Left renal cortex interstitium (tissue), 4 donors: ENCODE measurements at places on chromosomes 16 and 17. TPM values are rescaled to one million over a fixed set of nuclear protein-coding genes. Genes with fewer than 3 reads are reported as not detected.

DNA sequence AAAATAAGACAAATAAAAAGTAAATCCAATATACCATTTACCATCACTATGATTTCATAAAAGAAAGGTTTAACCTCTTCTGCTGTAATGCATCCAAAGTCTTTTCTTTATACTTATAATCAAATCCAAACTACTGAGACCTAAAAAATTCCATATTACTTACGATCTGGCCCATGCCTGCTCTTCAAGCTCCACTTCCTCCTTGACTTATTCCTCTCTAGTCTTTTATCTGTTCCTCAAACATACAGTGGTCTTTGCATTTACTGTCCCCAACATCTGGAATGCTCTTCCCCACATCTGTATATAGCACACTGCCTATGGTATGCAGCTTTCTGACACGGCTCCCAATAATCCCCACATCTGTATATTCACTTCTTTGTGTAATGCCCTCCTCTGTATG, 33.8 kb downstream of the PCTP start:
- DNase-seq, result no peak

DNA sequence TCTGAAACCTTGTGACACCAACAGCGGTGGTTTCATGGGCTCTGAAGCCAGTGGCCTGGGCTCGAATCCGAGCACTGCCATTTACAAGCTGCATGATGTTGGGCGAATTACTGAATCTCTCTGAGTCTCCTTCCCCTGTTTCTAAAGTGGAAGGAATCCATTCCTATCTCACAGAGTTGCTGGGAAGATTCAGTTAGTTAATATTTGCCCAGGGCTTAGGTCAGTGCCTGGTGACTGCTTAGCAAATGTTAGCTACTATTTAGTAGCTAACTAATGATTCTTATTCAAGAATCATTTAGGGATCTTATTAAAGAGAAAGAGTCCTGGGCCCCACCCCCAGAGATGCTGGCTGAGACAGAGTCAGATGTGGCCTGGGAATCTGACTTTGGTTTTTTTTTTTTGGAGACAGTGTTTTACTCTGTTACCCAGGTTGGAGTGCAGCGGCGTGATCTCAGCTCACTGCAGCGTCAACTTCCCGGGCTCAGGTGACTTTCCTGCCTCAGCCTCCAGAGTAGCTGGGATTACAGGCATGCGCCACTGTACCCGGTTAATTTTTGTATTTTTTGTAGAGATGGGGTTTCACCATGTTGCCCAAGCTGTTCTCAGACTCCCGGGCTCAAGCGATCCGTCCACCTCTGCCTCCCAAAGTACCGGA, 33.6 kb upstream of the RAI1 start:
- no peak for DNase-seq

GRCh38 chr16:83819361-83819760, 11.6 kb downstream of the HSBP1 start:
- DNase-seq, result no peak

The VTN gene
- 9.2 TPM for polyA plus RNA-seq

- DNase-seq, result no peak
Observed at GRCh38 chr17:11535231-11535630, 63.0 kb upstream of the DNAH9 start.

DNA sequence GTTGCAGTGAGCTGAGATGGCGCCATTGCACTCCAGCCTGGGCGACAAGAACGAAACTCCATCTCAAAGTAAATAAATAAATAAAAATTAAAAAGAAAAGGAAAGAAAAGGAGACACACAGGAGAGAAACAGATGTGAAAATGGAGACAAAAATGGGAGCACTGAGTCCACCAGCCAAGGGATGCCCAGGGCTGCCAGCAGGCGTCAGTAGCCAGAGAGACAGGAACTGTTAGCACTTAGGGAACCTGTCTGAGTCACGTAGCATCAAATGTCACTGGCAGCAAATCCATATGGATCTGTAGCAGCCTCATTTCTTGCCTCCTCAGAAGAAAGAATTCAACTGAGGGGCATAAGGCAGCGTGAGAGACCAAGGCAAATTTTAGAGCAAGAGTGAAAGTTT, 79.7 kb downstream of the CYLD start:
- no peak for DNase-seq

GRCh38 chr16:27515874-27516353, 33.8 kb downstream of the GTF3C1 start:
- DNase-seq, result no peak

DNA sequence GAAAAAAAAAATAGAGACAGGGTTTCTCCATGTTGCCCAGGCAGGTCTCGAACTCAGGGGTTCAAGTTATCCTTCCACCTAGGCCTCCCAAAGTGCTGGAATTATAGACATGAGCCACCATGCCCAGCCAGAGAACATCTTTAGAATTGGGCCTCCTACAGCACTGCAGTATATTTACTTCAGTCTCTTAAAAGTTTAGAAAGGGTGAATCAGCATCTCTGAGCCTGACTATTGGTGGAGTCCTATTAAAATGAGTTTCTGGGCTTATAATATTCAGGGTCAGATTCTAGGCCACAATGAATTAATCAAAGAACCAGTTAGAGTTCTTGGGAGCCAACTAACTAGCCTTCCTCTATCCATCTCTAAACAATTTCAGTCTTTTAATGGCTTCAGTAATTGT, 22.8 kb downstream of the TADA2A start:
- no peak for DNase-seq

DNA sequence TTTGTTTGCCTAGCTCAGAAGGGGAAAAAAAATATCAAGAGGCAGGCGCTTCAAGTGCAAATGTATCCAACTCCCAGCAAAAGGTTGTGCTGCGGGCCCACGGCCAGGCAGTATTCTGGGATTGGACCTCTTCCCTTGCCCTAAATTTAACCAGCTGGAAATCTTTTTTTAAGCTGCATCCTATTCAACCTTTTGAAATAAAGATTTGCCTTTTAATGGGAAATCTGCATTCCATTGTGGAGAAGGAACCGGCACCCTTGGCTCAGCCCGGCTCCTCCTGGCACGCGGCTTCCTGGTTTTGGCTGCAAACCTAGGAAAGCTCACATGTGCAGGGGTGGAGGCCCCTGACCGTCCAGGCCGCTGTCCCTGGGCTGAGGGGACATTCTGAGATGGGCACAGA, 38.8 kb upstream of the ENPP7 start:
- no peak for DNase-seq

GRCh38 chr16:61654962-61655361, 381.3 kb downstream of the CDH8 start:
- DNase-seq, result no peak

DNA sequence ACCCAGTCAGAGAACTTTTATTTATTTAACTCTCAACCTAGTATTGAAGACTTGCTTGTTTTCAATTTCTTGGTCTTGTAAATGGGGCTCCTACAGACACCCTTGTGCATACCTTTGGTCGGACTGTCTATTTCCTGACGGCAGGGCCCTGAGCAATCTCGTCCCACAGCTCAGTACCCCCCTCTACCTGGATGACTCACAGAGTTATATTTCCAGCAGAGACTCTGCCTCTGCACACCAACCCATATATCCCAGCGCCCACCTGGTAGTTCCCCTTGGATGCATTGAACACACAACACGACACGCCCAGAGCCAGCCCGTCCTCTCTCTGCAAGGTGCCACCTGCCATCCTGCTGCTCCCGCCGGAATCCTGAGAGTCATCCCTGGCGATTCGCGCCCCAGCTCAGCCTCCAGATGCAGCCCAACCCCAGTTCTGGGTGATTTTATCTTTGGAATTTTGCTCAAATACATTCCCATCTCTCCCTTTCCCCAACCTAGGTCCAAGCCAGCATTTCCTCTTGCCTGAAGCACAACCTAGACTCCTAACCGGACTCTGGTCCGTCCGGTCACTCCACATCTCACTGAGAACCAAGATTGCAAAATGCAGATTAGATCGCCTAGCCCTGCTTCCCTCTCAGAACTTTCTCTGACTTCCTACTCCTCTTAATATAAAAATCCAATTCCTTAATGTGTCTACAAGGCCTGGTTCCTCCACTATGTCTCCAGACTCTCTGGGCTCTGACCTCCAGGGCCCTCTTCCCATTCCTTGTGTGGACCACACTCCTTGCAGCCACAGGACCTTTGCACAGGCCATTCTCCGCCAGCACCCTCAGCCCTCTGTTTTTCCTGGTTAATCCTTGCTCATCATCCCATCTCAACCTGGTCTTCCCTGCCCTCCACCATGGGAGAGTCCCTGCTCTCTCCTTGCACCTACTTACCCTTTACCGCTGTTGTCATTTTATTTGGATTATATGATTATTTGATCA, 129.2 kb downstream of the SEC14L1 start:
- no peak for DNase-seq

The FOXN1 gene
- 0.52 TPM for polyA plus RNA-seq

DNA sequence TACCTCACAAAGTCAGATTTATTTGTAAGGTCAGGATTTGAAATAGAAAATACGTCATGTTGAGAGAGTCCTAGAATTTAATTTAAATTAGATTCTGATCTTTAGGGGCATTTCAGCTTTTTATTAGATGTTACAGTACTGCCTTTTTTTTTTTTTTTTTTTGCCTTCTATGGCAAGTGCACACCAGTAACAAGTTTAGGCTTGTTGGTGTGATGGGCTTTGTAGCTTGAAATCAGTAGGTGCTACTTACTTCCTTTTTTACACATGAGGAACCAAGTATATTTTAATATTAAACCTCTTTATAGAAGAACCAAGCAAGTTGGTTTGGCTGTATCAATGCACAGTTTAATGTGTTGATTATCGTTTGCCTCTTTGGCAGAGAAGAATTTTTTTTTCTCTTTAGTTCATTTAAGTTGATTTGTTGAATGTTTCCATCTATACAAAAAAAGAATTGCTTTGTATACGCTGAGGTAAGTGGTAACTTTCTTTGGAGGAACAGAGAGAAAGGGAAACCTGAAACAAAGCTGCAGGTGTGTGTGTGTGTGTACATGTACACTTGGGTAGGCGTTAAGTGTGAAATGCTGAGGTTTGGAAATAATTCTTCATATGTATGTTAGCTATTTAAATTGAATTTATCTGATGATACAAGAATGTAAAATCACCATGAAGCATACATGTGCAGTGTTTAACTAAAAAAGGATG, 15.7 kb downstream of the RBL2 start:
- DNase-seq, result no peak

- peak; percentile 18 for DNase-seq
Observed at GRCh38 chr17:58081646-58082340, 1.4 kb upstream of the DYNLL2 start.

DNA sequence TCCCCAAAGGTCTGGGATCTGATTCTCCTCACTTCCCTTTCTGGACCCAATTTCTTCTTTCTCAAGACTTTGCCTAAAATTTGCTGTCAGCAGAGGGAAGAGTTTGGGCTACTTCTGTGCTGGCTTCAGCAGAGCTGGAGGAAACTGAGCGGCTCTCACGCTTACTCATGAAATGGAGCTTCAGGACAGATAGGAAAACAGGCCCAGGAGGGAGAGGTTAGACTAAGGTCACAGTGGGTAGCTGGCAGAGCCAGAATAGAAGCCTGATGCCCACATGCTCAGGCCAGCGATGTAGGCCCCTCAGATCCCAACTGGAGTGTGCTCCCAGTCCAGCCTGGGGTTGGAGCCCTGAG, 593 bp downstream of the SLC38A7 start:
- no peak for DNase-seq

The HBZ gene
- polyA plus RNA-seq, result 1.6 TPM

The RNF135 gene
- polyA plus RNA-seq, result 19.8 TPM

DNA sequence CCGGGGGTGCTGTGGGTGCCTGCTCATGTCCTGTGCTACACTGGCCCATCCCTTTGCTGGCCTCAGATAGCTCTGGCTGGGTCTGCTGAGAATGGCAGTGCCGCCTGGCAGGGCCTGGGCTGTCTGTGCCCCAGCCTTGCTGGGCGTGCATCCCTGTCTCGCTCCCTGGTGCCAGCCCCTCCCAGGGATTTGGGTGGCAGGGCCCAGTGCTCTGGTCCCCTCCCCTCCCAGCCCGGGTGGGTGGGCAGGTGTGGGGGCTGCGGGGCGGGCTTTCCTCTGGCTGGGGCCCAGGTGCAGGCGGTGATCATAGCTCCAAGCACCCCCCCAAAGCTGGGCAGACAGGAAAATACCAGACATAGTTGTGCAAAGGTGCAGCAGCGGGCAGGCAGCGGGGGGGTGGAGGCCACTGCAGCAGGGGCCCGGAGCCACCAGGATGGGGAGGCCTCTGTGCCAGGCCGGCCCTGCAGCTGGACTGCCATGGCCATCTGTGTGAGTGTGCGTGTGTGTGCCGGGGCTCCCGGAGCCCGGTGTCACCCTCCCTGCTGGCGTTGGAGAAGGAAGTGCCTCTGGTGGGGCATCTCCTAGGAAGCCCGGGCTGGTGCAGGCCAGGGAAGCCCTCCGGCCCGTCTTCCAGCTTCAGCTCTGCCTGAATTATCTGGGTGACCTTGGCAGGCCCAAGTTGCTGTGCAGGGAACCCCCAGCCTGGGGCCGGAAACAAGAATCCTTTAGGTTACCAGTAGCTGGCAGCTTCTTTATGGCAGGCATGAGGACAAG, 7.4 kb downstream of the GLIS2 start:
- DNase-seq, result no peak

- no peak for DNase-seq
Observed at GRCh38 chr17:10036511-10037061, 131.5 kb upstream of the RCVRN start.

DNA sequence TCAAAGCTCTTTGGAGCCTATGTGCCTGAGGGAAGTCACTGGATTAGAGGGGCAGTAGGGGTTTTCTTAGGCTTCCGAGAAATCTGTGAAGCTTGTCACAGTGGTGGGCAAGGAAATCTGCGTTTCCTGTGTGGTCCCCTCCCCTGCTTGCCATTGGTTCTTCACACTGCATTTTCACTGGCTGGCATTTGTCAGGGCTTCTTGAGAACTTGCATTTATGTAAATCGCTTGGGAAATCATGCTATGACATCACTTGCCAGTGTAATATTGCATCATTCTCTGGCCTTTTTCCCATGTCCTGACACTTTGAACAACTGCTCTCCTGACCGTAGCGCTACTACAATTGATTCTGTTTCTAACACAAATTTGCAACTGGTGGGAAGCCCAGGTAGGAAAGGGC, 1.8 kb downstream of the CACNG3 start:
- no peak for DNase-seq

The MPO gene
- polyA plus RNA-seq, result 4.2 TPM

- DNase-seq, result no peak
Observed at GRCh38 chr17:41717408-41718286, 5.5 kb downstream of the GAST start.

DNA sequence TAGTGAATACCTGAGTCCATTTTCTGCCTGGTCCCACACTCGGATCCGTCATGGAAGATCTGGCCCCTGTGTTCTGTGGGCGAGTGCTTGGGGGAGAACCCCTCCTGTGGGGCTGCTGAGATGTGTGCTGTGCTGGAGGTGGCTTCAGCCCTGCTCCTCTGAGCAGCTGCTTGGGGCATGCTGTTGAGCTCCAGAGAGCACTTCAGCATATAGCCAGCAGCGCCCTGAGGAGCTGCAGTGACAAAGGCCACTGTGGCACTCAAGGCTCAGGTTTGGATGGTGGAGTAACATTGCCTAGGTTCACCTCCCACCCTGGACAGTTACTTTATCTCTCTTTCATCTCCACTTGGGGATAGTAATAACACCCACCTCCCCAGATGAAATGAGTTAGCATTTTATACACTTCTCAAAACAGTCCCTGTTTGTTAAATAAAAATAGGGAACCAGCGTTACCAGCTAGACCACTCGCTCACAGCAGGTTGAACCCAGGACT, 75.3 kb downstream of the KSR1 start:
- no peak for DNase-seq

The GSG1L gene
- polyA plus RNA-seq, result 0.68 TPM

The SHISA9 gene
- 6.2 TPM for polyA plus RNA-seq
